ENCODE measurements at places on chromosomes 16 and 17.
A peak's percentile ranks its signal among the peaks of the same experiment; 100 is the strongest.

- DNase-seq, result no peak
Measured at GRCh38 chr16:85234310-85235204, 122.3 kb upstream of the CIBAR2 start.

DNA sequence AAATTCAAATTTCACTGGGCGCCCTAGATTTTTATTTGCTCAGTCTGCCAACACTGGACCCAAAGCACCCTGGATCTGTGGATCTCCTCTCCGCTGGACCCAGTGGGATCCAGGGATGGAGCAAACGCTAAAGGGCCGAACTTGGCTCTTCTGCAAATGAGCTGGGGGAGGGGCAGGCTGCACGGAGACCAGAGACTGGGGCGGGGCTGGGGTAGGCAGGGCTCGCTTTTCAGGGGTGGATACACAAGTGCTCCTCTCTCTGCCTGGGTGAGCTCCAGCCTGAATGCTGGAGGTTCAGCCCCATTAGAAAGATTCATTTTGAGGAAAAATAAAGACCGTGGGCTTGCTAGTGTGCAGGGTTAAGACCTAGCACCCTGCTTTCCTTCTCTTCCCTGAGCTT, 8.9 kb downstream of the CBX4 start:
- no peak for DNase-seq

- DNase-seq, result no peak
Measured at GRCh38 chr16:27264151-27264550, 4.4 kb downstream of the NSMCE1 start.

- no peak for DNase-seq
Measured at GRCh38 chr17:3986939-3987335, 22.7 kb upstream of the ATP2A3 start.

DNA sequence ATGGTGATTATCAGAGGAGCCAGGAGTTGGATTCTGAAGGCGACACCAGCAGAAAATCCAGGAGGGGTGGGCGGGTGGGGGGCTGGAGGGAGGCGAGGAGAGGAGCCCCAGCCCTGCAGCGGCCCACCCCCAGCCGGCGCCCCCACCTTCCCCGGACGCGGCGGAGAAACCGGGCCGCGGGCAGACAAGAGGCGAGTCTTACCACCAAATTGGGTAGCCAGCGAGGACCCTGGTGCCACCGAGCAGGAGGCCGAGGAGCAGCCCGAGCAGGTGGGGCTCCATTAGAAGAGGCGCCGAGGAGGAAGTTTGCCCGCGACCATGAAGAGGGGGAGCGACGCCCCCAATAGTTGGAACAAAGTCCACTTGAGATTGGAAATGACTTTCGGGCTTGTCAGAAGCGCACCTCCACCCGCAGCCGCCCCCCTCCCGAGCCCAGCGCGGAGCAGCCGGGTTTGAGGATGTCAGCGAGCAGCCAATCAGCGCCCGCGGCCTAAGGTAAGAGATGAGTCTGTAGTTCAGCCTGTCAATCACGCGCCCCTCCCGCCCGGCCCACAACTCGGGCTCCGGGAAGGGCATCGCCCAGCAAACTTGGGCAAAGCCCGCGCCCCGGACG, at the start of gene WNT3:
WNT3 (minus strand) TSS at position 377 of the 613 bp plus-strand sequence; CDS start at position 282, 95 bp downstream.
- no peak for DNase-seq

DNA sequence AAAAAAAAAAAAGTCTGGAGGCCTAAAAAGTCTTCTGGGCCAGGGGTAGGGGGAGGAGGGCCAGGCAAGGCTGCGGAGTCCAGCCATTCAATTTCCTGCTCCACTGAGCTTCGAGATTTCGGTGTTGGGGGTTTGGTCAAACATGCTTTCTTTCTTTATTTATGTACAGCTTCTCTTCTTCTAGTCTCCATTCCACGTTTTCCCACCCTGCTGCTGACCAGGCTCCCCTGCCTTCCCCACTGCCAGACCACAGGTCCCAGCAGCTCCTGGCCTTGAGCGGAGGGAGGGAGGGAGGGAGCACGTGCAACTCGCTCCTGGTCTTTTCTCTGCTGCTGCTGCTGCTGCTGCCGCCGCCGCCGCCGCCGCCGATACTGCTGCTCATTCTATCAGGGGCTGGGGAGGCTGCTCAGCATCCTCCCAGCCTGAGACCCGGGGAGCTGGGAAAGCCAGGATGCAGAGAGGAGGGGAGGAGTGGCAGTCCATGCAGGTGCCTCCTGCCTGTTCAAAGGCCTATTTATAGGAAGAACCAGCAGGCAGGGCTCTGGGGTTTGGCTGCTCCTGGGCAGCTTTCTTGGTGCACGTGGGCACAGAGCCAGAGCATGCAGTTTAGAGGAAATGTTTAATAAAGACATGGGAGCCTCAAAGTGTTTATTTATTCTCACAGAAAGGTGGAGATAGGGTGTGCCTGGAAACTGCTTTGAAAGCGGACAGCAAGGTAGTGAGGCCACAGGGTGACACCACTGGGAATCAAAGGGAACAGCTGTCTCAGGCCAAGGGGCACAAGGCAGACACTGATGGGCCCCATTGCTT, 23.4 kb upstream of the ZFHX3 start:
- DNase-seq, result no peak

DNA sequence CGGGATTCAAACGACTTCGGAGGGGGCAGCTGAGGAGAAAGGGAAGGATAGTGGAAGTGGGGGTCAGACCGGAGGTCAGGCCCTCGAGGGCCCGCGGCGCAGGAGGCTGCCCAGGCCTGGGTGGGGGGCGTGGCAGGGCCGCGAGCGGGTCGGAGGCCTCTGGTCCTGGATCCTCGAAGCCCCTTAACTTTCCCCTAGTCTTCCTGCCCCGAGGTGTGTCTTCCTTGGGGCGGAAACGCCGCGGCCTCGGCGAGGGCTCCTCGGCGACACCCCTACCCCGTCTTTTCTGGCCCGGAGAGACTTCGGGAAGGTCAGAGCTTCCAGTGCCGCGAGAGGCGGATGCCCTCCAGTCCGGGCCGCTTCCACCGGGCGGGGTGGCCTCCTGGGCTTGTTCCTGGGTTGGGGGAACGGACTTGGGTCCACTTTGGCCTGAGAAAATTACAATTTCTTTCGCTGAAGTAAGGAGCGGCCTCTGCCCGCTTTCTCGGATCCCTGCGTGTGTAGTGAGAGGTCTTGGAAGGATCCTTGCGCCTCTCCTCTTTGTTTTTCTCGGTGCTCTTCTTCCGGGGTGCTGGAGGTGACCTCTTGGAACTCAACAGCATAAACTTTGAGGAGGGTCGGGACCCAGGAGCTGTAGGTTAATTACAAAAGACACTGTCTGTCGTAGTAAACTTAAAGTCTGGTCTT, 491 bp downstream of the IST1 start:
- DNase-seq, result no peak

GRCh38 chr16:84929421-84930297, 81.7 kb downstream of the ZDHHC7 start:
- no peak for DNase-seq

DNA sequence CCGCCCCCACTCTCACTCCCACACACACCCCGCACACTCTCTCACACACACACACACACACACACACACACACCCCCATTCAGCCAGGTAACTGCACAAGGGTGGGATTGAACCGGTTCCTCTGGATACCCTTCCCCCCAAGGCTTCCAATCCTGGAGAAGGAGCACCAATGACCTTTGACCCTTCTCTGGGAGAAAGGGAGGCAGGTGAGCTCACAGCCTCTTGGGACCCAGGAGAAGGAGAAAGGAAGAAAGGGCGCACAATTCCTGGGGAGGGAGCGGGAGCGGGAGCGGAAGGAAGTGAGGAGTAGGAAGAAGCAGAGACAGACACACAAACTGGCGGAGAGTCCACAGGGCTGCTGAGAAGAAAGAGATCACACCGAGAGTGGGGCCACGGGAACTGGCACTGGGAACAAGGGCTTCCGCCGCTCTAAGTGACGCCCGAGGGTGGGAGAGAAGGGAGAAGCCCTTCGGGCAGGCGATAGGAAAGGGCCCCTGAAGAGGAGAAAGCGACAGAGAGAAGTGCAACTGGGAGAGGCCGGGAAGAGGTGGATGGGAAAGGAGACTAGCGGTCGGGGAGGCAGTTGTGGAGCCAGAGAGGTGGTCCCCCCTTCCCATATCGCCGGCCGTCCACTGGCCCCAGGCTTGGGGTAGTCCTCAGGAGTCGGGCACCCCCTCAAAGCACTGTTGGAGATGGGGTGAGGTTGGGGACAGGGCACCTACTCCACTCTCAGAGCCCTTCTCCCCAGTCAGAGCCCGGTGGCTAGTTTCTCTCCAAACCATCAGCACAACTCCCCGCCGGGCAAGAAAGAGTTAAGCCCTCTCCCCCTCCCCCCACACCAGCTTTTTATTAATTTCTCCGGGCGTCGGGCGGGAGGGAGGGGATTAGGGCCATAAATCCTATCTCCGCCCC, 1.3 kb downstream of the SAMD14 start:
- no peak for DNase-seq

DNA sequence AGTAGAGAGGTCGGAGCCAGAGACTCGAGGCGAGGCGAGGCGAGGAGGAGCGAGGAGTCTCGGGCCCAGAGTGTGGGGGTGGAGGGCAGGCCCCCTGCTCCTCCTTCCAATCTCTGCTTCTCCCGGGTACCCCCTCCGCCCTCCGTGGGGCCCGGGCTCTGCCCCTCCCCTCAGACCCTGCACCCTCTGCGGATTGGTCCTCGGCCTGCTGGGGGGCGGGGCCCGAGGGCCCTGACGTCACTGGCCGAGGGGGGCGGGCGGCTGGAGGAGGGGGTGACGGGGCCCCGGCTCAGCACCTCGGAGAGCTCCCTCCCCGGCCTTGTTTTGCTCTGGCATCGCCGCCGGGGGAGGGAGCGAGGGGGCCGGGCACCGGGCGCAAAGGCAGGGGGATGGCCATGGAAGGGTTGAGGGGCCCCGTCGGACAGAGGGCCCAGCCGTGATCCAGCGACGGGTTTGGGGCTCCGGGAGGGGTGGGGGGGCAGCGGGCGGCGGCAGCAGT, at the start of gene RUNDC3A:
RUNDC3A (plus strand) TSS at position 282 of the 499 bp plus-strand sequence. CDS start 232 bp downstream, outside the sequence.
- DNase-seq, result peak; percentile 30

- no peak for DNase-seq
Measured at GRCh38 chr17:38443356-38444031, 15.2 kb downstream of the ARHGAP23 start.

DNA sequence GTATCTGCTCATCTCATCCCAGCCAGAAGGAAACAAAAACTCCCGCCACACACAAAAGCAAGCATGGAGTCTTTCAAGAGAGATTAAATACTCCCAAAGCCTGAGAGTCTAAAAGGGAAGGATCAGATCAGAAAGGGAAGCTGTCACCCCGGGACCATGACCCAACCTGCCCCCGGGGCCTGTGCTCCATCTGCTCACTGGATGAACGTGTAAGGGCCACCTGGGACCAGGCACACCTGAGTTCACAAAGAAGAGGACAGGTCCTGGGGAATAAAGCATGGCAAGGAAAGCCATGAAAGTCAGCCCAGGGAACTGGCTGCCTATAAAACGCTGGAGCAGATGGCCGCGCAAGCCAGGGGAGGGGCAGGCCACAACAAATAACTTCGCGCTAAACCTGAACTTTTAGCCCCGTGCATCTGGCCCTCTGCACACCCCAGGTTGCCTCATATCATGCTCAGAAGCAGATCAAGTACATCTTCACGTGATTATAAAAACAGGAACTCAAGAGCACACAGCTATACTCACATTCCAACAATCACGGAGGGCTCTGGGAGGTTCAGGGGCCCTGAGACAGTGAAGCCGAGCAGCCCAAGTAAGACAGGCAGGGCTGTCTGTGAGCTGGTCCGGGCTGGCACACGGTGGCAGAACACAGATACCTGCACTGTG, 3.4 kb downstream of the TMEM11 start:
- DNase-seq, result no peak

GRCh38 chr17:49553676-49554335, 21.9 kb upstream of the NXPH3 start:
- DNase-seq, result no peak

GRCh38 chr17:43660816-43661493, 767 bp downstream of the MEOX1 start:
- DNase-seq, result no peak

- DNase-seq, result no peak
Measured at GRCh38 chr17:57511475-57512123, 233.5 kb downstream of the CCDC182 start.

DNA sequence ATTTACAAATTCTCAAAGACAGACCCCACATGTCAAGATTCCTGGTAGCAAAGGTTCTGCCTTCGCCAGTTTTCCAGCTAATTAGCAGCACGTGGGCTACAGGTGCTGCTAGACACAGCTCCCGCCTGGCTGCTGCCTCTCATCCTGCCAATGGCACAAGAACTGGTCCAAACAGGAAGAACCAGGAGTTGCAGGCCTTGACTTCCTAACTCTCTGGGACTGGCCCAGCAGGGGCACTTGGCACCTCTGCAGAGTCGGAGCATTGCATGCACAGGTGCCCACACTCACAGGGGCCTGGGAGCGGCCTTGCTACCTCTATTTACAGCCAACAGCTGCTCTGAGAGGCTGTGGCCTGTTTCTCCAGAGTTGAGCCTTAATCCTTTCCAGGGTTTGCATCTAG, 39.6 kb downstream of the TK2 start:
- DNase-seq, result no peak

- no peak for DNase-seq
Measured at GRCh38 chr17:66945147-66945835, 19.2 kb upstream of the CACNG4 start.

DNA sequence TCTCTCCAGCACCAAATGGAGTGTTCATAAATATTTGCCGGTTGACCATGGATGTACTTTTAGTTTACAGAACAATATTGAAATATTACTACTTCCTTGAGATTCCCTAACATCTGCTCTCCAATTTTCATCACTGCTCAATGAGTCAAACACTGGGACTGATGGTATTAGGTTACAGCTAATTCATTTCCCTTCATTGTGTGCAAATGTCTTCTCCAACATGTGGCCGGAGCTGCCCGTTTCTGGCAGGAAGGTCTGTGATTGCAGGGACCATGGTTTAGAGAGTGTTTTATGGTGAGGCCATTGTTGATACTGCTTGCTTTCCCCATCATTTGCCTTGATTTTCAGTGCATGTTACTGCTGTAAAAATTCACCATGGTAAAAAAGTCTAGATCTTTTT, 209.3 kb downstream of the HS3ST3B1 start:
- no peak for DNase-seq

DNA sequence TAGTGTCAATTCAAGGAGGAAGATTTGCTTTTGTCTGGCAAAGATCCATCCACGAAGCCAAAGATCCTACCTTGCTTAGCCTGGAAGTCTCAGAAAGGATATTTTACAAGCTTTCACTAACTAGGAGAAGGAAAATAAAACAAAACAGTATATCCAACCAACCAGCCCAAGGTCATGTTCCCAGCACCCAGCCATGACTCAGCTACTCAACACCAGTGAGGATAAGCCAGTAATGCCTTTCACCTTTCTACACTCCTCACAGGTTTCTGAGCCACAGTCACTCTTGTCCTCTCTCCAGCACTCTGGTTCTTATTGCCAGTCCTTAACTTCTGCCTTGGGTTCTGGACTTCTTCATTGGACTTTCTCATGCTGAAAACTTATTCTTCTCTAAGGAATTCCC, 116.2 kb downstream of the CDH11 start:
- no peak for DNase-seq

Data from thoracic aorta (tissue), 2 donors.